ENCODE measurements at places on chromosomes 11 and 22. TPM values are rescaled to one million over a fixed set of nuclear protein-coding genes. Genes with fewer than 3 reads are reported as not detected.

DNA sequence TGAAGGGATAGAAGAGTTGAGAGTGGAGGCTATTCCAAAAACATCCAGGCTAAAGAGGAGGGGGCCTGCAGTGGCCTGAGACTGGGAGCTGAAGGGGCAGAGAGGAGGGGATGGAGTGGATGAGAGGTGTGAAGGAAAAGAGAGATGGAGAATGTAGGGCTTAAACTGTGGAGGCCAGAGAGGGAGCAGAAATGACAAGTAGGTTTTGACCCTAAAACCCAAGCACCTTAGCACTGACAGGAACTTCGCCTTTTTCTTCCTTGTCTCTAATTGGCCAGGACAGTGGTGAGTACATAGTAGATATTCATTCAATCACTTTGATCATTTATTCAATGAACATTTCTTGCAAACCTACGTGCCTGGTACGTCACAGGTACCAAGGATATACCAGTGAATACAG lies 7.3 kb downstream of the FAM111B start:
- H3K27me3 ChIP-seq: peaks cover 3% of the 10 kb centered on the region
- peaks cover 5% of the 10 kb centered on the region for H3K4me1 ChIP-seq
- no peak overlapping the region for H3K4me3 ChIP-seq

DNA sequence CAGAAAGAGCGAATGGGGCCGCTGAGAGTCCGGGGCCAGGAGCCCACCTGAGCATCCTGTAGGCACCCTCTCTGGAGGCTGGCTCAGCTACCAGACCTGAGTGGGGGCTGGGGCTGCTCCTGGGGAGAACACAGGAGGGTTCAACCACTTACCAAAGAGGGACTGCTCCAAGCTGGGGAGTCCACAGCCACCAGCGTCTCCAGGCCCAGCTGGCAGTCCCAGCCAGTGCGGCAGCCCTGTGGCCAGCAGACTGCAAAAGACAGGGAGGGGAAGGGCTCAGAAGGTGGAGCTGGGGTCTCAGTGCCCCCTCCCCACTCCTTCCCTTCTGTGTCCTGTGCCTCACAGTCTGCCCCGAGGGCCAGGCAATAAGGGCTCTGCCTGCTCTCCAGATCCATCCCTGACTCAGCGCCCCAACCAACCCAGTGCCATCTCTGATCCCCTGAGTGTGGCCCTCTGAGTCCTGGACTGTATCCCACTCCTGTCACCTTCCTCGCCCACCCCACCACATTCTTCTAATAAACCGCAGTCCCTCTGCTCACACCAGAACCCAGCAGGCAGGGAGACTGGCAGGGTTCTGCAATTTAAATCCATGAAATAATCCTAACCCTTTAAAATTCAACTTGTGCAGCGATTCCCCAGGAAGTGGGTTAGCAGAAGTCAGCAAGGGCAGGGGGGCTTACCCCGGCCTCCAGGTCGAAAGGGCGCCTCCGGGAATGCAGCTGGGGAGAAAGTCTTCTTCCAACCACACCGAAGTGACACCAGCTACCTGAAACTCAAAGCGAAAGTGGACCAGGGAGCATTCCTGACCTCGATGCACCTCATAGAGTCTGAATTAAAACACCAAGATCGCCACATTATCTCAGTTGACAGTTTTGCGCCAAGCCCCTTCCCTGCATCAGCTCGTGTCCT lies 13.3 kb downstream of the CHST1 start:
- H3K27me3 ChIP-seq: peaks cover 13% of the 10 kb centered on the region
- H3K4me1 ChIP-seq: peaks cover 6% of the 10 kb centered on the region
- H3K4me3 ChIP-seq: no peak overlapping the region

DNA sequence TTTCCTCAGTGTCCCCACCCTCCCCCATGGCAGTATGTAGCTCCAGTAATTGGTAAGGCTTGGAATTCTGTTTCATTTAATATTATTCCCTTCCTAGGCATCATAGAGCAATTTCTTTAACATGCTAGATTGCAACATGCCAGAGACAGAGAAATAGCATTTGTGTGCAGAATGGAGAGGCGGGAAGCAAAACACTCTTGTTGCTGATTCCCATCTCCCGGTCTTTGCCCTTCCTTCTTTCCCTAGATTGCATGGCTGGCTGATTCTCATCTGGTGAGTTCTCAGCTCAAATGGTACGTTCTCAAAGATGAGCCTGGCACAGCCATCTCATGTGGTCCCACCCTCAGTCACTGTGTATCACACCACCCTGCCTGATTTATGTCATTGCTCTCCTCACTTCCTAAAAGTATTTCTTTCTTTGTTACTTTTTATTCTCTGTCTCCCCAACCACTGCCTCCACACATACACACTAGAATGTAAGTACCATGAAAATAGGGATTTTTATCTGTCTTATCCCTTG lies 66.9 kb downstream of the ARFGAP2 start:
- H3K4me1 ChIP-seq: no peaks in the 10 kb centered on the region
- no peak overlapping the region for H3K4me3 ChIP-seq
- no peak overlapping the region for H3K27ac ChIP-seq
- no peak for DNase-seq

GRCh38 chr11:119187123-119187892 lies 2.0 kb downstream of the NHERF4 start:
- no peak overlapping the region for H3K27ac ChIP-seq
- H3K27me3 ChIP-seq: no peaks in the 10 kb centered on the region
- no peak for DNase-seq
- no peaks in the 10 kb centered on the region for H3K4me1 ChIP-seq

- H3K36me3 ChIP-seq: no peaks in the 10 kb centered on the region
- no peak overlapping the region for H3K27ac ChIP-seq
- DNase-seq: no peak
Measured at GRCh38 chr11:102036757-102037156, 10.5 kb upstream of the CFAP300 start.

SULT4A1 gene
- total RNA-seq: not detected

MAML2 gene
- total RNA-seq: 11.8 TPM

RAB36 gene
- 0.22 TPM for total RNA-seq

DNA sequence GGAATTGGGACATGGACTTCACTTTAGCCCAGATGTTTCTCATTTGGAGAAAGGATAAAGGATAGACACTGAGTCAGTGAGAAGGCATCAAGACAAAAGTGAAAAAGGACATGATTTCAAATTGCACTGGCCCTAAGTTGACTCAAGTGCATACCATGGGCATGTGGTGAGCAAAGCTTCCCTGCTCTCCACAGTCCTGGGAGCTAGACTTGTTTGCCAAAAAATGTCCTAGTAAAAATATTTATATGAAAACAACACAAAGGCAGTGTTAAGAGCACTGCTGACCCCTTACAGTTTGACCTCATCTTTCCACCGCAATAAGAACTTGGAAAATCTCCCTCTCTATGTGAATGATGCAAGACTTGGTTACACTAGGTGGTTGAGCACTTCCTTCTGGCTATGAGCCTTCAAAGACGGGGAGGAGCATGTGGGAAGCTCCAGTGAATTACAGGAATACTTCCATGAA lies 46.5 kb upstream of the FIBIN start:
- no peak overlapping the region for H3K27ac ChIP-seq
- no peaks in the 10 kb centered on the region for H3K36me3 ChIP-seq
- no peaks in the 10 kb centered on the region for H3K27me3 ChIP-seq
- H3K4me1 ChIP-seq: no peaks in the 10 kb centered on the region
- DNase-seq: no peak
- H3K4me3 ChIP-seq: no peak overlapping the region

DNA sequence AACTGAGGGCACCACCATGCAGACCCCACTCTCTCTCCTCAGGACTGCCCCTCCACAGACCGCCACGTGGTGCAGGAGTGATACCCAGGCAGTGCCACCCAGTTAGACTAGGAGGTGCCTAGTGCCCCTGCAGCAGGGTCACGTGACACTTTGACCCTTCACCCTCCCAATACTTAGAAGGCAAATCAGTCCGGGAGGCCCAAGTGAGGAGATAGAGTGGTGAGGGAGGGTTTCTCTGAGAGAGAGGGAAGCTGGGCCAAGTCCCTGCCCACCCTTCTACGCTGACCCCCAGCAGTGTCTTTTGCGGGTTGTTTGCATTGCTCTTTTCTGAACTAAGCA lies 84.6 kb downstream of the BUD13 start:
- H3K4me3 ChIP-seq: no peak overlapping the region
- no peaks in the 10 kb centered on the region for H3K36me3 ChIP-seq
- no peak for DNase-seq
- H3K27ac ChIP-seq: no peak overlapping the region
- H3K4me1 ChIP-seq: no peaks in the 10 kb centered on the region

DNA sequence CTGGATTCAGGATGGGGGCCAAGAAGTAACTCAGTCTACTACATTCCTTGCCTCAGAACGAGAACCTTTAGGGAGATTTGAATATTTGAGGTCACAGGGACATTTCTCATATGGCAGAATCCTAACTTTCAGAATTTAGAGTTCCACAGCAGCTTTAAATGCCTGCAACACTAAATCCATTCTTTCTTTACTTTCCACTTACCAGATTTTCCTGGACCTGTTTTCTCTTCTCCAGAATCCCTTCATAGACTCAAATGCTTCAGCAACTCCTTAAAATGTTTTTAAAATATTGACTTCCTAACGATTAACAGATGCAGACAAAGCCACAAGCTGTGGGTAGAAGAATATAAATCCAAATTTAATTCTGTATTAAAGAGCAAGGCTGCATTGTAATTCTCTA lies 63.1 kb downstream of the PRSS23 start:
- H3K27ac ChIP-seq: no peak overlapping the region
- H3K27me3 ChIP-seq: peaks cover 3% of the 10 kb centered on the region
- no peak overlapping the region for H3K4me3 ChIP-seq
- H3K4me1 ChIP-seq: no peaks in the 10 kb centered on the region
- no peaks in the 10 kb centered on the region for H3K36me3 ChIP-seq

TMEM191C gene
- total RNA-seq: 1.7 TPM

DNA sequence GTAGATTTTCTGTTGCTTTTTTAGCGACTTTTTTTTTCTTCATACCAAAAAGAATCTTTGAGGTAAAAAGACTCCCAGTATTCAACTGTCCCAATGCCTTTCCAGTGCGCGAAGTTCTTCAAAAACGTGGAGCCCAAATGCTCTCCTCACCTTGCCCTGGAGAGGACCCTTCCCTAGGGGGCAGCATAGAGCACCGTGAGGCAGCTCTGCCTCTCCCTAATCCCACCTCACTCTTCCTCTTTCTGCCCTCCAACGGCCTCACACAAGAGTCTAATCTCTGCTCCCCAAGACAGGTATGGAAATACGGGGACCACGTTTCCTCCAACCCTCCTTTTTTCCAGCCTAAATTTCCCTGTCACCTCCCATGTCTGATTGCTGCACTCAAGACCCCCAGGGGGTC lies 117.5 kb upstream of the ALX4 start:
- DNase-seq: peak; percentile 12
- H3K36me3 ChIP-seq: no peaks in the 10 kb centered on the region
- H3K27me3 ChIP-seq: peaks cover 10% of the 10 kb centered on the region
- no peaks in the 10 kb centered on the region for H3K4me1 ChIP-seq
- H3K4me3 ChIP-seq: no peak overlapping the region

- H3K36me3 ChIP-seq: no peaks in the 10 kb centered on the region
- peaks cover 8% of the 10 kb centered on the region for H3K4me1 ChIP-seq
- H3K27me3 ChIP-seq: peaks cover 9% of the 10 kb centered on the region
- H3K4me3 ChIP-seq: no peak overlapping the region
Measured at GRCh38 chr11:46930089-46930488, 6.5 kb upstream of the CSTPP1 start.

GRCh38 chr22:17910561-17911311 lies 113.6 kb downstream of the MICAL3 start:
- no peaks in the 10 kb centered on the region for H3K4me1 ChIP-seq
- H3K27ac ChIP-seq: no peak overlapping the region
- H3K36me3 ChIP-seq: peaks cover 1% of the 10 kb centered on the region
- H3K27me3 ChIP-seq: no peaks in the 10 kb centered on the region
- no peak overlapping the region for H3K4me3 ChIP-seq
- no peak for DNase-seq

- no peak overlapping the region for H3K4me3 ChIP-seq
- no peak for DNase-seq
- peaks cover 28% of the 10 kb centered on the region for H3K36me3 ChIP-seq
- no peaks in the 10 kb centered on the region for H3K4me1 ChIP-seq
Measured at GRCh38 chr11:75413864-75414263, 14.5 kb downstream of the RPS3 start.

GRCh38 chr22:29152954-29153719 lies 52.6 kb upstream of the EMID1 start:
- peaks cover 25% of the 10 kb centered on the region for H3K27me3 ChIP-seq
- no peak overlapping the region for H3K27ac ChIP-seq
- no peak for DNase-seq
- no peaks in the 10 kb centered on the region for H3K36me3 ChIP-seq
- peaks cover 5% of the 10 kb centered on the region for H3K4me1 ChIP-seq
- H3K4me3 ChIP-seq: no peak overlapping the region

Data from activated CD8-positive, alpha-beta T cell treated with anti-CD3 and anti-CD28 coated beads for 36 hours (primary cell).